Adrenal gland (tissue), 19 donors: ENCODE measurements at places on chromosomes 1 and 21.

- no peak overlapping the region for H3K27ac ChIP-seq
- DNase-seq, result peak; percentile 55
- H3K27me3 ChIP-seq, result no peaks in the 10 kb centered on the region
- no peaks in the 10 kb centered on the region for H3K4me1 ChIP-seq
Observed at GRCh38 chr1:20725189-20726117, 7.0 kb downstream of the SH2D5 start.

- peak; percentile 47 for DNase-seq
- H3K4me1 ChIP-seq, result peaks cover 34% of the 10 kb centered on the region
- no peaks in the 10 kb centered on the region for H3K36me3 ChIP-seq
- H3K27ac ChIP-seq, result peak overlapping the region; percentile 95
- H3K27me3 ChIP-seq, result no peaks in the 10 kb centered on the region
Observed at GRCh38 chr1:165696625-165697100, 1.7 kb downstream of the ALDH9A1 start.

DNA sequence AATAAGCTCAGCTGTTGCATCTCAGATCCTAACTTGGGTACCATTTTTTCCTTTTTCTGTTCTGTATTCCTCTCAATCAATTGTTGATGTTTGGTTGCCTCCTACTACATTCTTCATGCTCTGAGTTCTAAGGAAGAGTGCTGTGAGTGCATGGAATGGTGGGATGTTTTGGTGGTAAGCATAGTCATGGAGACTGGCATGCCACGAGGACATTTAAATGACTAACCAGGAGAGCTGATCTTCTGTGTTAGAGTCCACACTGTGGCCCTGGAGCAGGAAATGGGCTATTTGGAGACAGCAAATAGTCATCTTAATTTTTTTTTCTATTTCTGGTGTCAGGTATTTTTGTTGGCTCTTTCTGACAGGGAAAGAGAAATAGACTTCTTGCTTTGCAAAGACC lies 69.5 kb upstream of the HSD17B7 start:
- H3K4me1 ChIP-seq, result peaks cover 13% of the 10 kb centered on the region
- no peak overlapping the region for H3K4me3 ChIP-seq
- DNase-seq, result no peak
- no peaks in the 10 kb centered on the region for H3K27me3 ChIP-seq
- no peak overlapping the region for H3K27ac ChIP-seq

DNA sequence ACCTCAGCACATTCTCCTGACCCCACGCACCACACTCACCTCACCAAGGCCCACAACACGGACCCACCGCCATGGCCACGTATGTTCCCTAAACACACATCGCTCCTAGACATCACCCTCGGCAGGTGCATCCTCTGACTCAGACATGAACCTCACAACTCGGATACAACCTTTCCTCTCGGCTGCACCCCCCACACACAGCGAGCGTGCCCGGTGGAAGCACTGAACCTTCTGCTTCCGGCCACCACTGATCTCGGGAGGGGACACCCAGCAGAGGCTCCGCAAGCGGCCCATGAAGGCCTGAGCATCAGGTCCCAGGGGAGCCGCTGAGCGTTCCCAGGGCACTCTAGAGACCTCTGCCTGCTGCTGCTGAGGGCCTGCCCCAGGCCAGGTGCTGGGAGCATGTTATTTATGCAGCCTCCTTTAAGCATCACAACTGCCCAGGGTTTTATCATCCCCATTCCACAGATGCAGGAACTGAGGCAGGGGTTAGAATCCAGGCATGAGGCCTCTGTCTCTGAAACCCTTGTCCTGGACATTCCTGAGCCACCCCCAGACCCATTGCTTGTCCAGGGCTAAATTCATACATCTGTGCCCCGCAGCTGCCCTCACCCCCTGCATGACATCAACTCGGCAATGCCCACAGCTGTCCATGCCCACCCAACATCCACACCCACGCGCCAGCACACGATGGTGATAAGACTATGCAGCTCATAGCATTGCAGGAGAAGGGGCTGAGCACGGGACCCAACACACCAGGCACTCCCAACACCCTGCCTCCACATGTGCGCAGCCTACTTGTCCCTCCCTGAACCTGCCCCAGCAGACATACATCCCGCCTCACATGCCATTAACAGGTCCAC lies 27.0 kb downstream of the SDC3 start:
- H3K27me3 ChIP-seq, result no peaks in the 10 kb centered on the region
- H3K4me3 ChIP-seq, result no peak overlapping the region
- no peaks in the 10 kb centered on the region for H3K36me3 ChIP-seq
- H3K27ac ChIP-seq, result peak overlapping the region; percentile 55

GRCh38 chr1:111063595-111063994 lies 76.3 kb downstream of the DRAM2 start:
- H3K4me1 ChIP-seq, result no peaks in the 10 kb centered on the region
- DNase-seq, result no peak
- no peaks in the 10 kb centered on the region for H3K36me3 ChIP-seq
- H3K27ac ChIP-seq, result no peak overlapping the region
